ENCODE measurements at places on chromosomes 2 and 18.

DNA sequence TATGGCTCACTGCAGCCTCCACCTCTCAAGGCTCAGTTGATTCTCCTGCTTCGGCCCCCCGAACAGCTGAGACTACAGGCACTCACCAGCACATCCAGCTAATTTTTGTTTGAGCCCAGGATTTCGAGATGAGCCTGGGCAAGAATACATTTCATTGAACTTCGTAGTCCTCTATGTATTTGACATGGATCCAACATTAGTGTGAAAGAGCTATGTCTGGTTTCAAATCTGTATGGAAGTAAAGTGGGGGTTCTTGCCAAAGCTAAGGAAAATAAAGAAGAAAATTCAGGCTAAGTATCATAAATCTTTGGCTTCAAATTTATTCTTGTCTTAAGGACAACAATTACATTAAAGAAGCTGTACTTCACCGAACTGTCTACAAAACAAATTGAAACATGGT, 1291.7 kb upstream of the CRIM1 start:
- no peak for DNase-seq

- DNase-seq: no peak
These were observed 221.2 kb downstream of the PIEZO2 start for GRCh38 chr18:10928011-10928771.

DNA sequence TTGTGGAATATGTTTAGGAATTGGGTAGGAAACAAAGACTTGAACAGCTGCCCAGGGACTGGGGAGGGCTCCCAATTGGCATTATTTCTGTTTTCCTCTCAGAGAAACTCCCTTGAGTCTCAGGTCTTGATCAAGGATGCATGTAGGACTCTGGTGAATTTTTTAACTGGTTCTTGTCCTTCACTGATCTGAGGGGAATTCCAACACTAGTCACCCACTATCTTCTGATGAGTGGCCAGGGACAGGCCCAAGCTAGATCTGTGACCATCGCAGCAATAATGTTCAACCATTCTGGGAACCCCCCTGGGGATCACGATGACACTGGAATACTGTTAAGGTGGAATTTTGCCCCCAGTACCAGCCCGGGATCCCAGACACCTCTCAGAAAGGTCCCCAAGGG, 132.0 kb downstream of the SH3BP4 start:
- DNase-seq: no peak

DNA sequence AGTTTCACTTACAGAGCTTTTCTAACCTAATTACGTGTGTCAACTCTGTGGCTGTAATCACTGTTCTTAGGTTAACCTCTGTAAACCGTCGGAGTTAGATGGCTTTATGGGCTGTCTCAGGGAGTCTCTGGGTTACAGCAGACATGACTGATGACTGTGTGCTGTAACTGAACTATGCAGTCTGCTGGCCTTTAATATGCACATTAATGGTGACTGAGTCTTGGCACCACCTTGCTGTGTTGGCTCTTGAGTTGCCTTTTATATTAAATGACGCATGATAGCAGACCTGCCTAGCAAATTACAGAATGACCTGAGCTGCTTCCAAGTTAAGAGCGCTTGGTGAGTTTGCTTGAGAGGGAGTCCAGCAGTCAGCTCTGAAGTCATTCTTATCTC, 90.1 kb downstream of the ACKR3 start:
- DNase-seq: no peak

GRCh38 chr2:8253781-8254180, 428.1 kb upstream of the ID2 start:
- DNase-seq: no peak

DNA sequence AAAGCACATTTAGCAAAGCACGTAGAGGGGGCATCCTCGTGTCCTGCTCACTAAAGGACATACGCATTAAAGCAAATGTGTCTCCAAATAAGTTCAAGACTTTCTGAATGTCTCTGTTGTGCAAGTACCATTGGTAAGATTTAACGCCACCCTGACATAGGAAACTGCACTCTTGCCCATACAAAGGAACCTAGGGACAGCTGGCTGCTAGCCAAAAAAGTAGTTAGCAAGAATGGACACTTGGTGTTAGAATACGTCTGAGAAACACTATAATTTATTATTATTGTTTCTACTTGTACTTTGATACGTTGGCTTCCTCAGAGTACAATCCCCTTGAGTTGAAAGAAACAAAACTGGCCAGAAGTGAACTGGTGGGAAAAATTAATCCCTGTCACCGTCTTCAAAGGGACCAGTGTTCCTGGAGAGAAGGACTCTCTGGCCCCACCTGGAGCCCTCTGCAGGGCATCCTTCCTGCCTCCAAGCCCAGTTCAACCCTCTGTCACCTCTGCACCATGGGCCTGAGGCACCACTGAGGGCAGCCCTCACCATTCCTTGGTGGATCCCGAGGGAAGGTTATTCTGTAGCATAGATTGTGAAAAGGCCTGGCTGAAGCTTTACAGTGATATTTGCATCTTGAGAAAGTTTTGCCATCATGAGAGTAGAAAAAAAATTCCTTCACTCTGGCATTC, 51.4 kb upstream of the APCDD1 start:
- no peak for DNase-seq

GRCh38 chr2:31202833-31203232, 14.5 kb downstream of the CAPN14 start:
- DNase-seq: no peak

DNA sequence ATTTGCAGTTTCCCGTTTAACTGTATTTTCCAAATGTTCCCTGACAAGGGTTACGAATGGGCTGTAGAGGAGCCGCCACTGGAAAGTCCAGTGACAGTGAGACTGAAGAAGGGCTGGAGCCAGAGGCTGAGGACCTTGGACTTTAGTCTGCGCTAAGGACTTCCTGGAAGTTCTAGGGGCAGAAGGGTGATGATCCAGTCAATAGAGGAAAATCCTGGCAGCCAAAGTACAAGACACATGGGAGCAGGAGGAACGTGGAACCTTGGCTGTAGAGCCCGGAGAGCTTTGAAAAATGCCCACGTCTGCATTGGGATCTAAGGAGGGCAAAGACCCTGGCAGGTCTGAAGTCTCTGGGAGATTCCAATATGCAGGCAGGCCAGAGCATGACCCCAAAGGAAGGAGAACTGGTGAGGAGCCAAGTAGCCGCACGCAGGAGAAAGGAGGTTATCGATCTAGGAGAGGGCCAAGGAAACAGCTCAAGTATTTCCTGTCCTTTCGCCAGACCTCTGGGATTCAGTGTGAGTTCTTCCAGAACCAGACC, 28.5 kb downstream of the MBP start:
- DNase-seq: no peak

GRCh38 chr18:48123324-48123723, 192.9 kb upstream of the SMAD2 start:
- DNase-seq: no peak

GRCh38 chr2:218397820-218398436, 1.7 kb upstream of the CTDSP1 start:
- DNase-seq: peak; percentile 47

GRCh38 chr2:130808482-130809268, 28.0 kb upstream of the ARHGEF4 start:
- no peak for DNase-seq

- no peak for DNase-seq
These were observed 58.2 kb upstream of the MEX3C start for GRCh38 chr18:51255693-51256092.

GRCh38 chr2:189454009-189454408, 12.7 kb downstream of the WDR75 start:
- DNase-seq: no peak

- no peak for DNase-seq
These were observed 434.4 kb upstream of the RGPD4 start for GRCh38 chr2:107392241-107392704.

DNA sequence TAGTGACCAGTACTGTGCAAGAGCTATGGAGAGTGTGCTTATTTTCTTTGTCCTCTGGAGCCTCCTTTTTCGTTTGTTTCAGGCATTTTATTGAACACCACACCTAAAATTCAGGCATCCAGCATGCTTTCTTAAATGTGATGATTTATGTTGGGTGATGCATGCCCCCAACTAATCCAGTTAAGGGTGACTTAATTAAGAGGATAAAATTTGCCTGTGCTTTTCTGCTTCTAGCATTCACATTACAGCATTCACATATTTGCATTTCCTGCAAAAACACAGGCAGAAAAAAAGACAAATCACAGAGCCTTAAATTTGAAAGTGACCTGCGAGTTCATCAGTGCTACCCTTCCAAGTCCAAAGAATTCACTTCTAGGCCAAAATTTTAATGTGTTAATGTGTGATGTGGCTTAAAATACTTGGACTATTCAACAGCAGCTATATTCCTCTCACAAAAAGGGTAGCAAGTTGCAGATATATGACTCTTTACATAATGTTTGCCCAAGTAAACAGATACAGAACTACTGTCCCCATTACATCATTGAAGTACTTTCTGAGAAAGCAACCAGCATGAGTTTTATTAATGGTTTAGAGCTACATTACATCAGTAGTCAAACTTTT, 286.5 kb downstream of the THSD7B start:
- DNase-seq: no peak

DNA sequence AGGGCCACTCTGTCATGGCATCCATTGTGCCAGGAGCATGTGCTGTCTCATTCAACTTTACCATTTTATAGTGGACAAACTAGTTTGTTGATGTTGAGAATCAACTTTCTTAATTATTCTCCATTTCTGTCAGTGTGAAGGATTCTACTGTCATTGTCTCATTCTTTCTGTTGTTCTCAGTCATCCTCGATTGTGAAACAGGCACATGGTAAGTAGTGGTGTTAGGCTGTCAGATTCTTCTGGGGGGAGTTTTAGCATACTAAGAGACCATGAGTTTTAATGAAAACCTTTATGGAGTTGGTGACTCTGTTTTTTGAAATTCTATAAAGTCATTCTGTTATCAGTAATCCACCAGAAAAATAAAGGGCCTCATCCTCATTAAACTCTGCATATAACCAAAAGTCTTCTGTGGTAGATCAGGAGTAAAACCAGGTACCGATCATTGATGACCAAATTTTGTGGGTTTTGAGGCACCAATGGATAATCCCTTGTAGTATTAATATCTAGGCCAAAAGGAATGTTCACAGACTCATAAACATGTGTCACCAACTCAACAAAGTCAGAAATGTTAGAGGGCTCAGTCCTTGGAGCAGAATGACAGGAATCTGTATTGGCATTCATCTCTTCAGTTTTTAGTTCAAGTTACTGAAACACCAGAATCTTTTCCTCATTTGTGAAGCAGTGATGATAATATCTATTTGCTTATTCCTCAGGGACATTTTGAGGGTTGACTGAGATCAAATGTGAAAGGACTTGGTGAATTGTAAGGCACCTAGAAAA, 73.2 kb downstream of the CERS6 start:
- no peak for DNase-seq

GRCh38 chr2:86249579-86250391, 50.5 kb downstream of the MRPL35 start:
- DNase-seq: no peak

- no peak for DNase-seq
These were observed 131.5 kb downstream of the FAM161A start for GRCh38 chr2:61722318-61722717.

- no peak for DNase-seq
These were observed 25.0 kb upstream of the CXXC1 start for GRCh38 chr18:50312296-50313030.

- no peak for DNase-seq
These were observed 1091.5 kb upstream of the GYPC start for GRCh38 chr2:125564471-125564870.

DNA sequence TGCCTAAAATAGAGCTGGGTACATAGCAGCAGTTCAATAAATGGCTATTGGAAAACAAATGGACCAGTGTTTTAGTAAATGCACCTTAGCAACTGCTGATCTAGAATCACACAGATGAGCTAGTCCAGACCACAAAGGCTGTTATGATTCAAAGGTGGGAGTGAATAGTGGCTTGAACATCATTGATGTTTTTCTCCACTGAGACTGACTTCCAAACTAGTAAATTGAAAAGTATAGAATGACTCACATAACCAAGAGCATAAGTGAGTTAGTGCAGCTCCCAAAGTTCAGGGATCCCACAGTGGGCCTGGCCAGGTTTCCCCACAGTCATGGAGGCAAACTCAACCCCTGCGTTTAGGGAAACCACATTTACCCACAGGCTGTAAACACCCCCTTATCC, 106.7 kb upstream of the YPEL5 start:
- no peak for DNase-seq

DNA sequence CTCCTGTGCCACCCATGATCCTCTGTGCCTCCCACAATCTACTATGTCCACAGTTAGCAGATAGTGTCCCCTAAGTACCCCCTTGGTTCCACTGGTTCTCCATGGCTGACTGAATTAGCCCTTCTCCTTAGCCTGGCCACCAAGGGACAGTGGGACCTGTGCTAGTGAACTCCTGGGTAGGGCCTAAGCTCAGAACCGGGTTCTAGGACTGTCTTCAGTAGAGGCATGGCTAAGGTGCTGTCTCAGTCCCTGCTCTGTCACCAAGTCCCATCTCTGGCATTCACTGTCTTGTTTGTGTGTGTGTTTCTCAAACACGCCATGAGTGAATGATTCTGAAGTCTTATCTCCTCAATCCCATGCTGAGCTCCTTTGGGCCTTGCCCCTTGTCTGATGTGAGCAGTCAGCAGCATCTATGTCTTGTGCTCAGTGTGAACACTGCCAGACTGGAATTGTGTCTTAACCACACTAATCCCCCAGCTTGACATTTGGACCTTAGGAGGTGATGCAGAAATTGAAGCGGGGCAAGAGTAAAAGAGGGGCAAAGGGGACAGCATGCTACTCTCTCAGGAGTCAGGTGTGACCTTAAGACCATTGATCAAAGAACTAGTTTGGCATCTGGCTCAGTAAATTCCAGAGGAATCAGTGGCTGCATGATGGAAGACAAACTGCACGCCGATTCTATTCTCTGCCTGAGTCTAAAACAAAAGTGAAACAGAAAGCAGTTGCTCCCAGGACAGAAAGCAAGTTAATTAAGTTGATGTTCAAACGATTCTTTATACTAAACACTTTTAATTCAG, 190.5 kb downstream of the ALPK2 start:
- no peak for DNase-seq

GRCh38 chr2:68196120-68196716, 38.5 kb downstream of the PNO1 start:
- no peak for DNase-seq

GRCh38 chr2:10517351-10518043, 69.4 kb upstream of the ODC1 start:
- DNase-seq: no peak

DNA sequence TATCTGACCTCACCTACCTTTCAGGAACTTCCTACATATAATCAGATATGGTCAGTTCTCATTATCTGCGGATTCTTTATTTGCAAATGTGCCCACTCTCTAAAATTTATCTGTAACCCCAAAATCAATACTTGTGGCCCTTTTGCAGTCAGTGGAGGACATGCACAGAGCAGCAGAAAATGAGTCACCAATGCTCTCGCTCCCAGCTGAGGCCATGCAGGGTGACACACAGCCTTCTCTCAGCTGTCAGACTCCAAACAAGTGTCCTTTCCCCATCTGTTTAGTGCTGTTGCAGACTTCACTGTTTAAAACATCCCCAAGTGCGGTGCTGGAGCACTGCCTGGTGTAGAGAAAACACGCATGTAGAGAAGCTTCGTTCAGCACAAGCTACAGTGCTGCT, 171.9 kb upstream of the SALL3 start:
- no peak for DNase-seq

GRCh38 chr2:175580652-175581051, 399.1 kb upstream of the ATP5MC3 start:
- no peak for DNase-seq

Measured in stimulated activated CD4-positive, alpha-beta T cell treated with anti-CD3 and anti-CD28 coated beads, Interleukin-12 subunit alpha, Interleukin-12 subunit beta, amount 100 ng/mL, for 48 hours (primary cell).